ENCODE measurements at places on chromosomes 6 and 20. TPM values are rescaled to one million over a fixed set of nuclear protein-coding genes. Genes with fewer than 3 reads are reported as not detected.

DNA sequence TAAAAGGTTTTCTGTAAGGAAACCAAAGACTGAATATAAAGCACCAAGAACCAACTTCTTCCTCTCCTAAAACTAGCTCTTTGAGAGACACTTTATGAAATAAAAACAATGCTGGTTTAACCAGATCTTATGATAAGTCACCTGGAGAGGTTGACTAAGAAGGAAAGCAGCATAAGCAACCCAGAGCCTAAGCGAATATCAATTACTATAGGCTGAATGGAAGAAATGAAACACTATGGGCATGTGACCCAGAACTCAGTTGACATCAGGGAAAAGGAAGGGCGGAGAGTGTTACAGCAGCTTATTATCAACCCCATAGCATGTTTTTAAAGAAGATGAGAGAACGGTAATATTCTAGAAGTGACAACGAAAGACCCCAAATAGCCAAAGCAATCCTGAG lies 94.1 kb upstream of the STMND1 start:
- DNase-seq: no peak

- no peak for DNase-seq
These were observed 4.2 kb upstream of the ZBTB12 start for GRCh38 chr6:31906122-31906521.

- no peak for DNase-seq
These were observed 317.8 kb downstream of the CENPW start for GRCh38 chr6:126657561-126658175.

Gene OR2H1
- not detected for total RNA-seq

GRCh38 chr6:14953836-14954235 lies 292.0 kb upstream of the JARID2 start:
- no peak for DNase-seq

- DNase-seq: peak; percentile 1
These were observed 12.4 kb downstream of the GRM1 start for GRCh38 chr6:146041282-146041681.

- DNase-seq: no peak
These were observed 327.3 kb upstream of the HSF2 start for GRCh38 chr6:122072014-122072647.

Data from kidney (tissue), 22 donors.